Activated CD4-positive, alpha-beta T cell treated with anti-CD3 and anti-CD28 coated beads, Interleukin-2, Interleukin-4, amounts not matched to agents 100 ng/mL and 50 ng/mL, durations not matched to agents 16 hours and 8 hours (primary cell): ENCODE measurements at places on chromosomes 7 and 10.

DNA sequence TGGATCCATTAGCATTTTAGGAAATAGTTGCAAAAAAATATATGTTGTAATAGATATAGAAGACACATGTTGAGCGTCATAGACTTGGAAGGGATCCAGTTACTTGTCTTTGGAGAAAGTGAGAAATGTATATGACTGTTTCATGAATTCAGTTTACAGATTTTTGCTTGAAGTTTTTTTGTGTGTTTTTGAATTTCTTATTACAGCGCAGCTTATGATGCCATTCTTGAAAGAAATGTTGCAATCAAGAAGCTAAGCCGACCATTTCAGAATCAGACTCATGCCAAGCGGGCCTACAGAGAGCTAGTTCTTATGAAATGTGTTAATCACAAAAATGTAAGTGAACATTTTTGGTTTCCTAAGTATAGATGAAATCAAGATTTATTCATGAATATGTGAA, 98.2 kb downstream of the MAPK8 start:
- DNase-seq: no peak

DNA sequence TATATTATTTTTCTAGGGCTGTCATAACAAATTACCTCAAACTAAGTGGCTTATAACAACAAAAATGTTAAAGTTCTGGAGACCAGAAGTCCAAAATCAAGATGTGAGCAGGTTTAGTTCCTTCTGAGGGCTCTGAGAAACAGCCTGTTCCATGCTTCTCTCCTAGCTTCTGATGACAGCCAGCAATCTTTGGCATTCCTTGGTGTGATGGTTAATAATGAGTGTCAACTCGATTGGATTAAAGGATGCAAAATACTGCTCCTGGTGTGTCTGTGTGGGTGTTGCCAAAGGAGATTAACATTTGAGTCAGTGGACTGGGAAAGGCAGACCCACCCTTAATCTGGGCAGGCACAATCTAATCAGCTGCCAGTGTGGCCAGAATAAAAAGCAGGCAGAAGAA, 26.3 kb upstream of the TNKS2 start:
- DNase-seq: no peak

DNA sequence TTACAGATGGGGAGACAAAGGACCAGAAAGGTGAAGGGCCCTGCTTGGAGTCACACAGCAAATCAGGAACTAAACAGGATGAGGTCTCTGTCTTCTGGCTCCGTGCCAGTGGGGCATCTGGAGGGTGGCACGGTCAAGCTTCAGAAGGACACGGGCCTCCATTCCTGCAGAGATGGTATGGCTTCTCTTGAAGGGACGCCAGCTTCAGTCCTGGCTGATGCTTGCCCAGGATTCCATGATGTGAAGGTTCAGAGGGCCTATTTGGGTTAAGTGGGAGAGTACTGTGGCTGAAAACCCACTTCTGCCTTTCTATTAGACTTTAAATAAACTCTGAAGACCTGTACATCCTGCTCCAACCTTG, 6.1 kb downstream of the RAMP3 start:
- DNase-seq: no peak

- no peak for DNase-seq
Observed at GRCh38 chr10:73601486-73601921, 10.4 kb upstream of the USP54 start.

DNA sequence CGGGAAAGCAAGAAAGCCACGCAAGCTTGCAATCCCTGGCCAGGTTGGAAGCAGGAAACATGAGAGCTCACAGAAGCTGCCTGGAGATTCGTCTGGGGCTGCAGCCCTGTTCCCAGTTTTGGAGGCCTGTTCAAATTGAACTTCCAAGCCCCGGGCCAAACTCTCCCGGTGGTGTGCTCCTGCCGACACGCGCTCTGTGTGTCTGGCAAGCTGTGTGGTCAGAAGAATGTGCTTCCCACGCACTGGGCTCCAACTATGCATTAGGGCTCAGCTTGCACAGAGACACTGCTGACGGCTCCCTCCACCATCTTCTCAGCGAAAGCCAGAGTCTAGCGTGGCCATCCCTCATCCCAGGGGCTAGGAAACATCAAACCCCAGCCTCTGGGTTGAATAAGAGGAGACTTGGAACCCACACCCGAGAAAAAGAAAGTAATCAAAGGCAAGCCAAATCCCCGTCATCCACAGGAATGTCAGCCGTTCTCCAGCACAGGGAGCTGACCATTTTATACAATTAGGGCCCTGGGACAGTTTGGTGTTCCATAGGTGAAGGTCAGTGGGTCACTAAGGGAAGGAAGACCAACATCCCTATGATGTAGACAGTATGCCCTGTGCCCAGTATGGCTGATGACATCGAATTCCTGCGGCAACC, 107.2 kb downstream of the FGFR2 start:
- no peak for DNase-seq

- DNase-seq: no peak
Observed at GRCh38 chr7:38000272-38000671, 79.8 kb downstream of the EPDR1 start.
